ENCODE measurements at places on chromosomes 2 and 18.

- DNase-seq: no peak
Observed at GRCh38 chr2:22444281-22444680, 940.7 kb upstream of the KLHL29 start.

DNA sequence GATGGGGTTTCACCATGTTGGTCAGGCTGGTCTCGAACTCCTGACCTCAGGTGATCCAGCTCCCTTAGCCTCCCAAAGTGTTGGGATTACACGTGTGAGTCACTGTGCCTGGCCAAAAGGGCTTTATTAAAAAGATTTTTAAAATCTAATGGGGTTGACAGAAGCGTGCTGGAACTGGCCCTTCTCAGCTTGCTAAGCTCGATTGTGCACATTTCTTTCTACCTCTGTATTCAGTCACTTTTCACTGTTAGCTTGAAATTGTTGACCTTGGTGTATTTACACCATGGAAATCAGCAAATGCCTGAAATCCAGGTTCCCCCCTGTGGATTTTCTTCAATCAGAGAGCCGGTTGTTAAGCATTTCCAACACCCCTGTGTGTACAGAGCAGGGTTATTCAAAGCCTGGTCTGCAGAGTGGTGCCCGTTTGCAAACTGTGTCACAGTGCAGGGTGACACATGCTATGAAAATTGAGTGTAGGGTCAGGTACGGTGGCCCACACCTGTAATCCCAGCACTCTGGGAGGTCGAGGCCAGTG lies 140.2 kb downstream of the TGIF1 start:
- DNase-seq: no peak

DNA sequence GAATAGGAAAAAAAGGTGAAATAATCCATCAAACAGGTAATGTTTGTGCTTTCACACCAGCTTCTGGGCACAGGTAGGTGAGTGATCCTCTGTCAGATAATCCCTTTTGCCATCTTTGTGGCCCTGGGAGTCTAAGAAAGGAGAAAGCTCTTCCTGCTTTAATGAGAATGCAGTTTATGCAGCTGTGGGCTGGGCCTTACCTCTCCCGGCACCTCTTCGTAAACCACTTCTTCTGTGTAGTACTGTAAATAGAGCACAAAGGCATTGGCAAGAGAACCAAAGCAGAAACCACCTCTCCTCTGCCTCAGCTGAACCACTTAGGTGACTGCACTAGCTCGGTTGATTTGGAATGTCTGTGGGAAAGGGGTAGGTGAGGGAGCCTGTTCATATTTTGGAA lies 4.9 kb downstream of the NEB start:
- DNase-seq: no peak

- no peak for DNase-seq
Observed at GRCh38 chr2:128196471-128196931, 105.5 kb downstream of the UGGT1 start.

- DNase-seq: no peak
Observed at GRCh38 chr2:154713675-154714074, 15.2 kb downstream of the KCNJ3 start.

- no peak for DNase-seq
Observed at GRCh38 chr2:111165084-111165483, 44.4 kb downstream of the BCL2L11 start.

DNA sequence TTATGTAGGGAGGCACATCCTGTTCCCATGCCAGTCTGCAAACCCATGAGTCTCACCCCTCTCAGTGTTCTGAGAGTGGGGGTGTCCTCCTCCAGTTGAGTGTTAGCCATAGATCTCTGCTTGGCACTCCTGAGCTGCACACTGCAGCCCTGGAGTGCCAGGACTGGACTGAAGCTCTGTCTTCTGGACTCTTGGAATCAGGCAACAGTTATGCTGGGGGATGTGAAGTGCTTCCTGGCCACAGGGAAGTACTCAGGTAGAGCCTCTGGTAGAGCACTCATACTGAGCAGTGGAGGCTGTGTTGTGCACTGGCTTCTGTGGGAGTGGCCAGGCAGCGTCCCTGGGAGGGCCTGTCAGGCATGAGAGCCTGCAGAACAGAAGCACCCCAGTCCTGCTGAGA lies 43.0 kb downstream of the SERPINB7 start:
- DNase-seq: no peak

- DNase-seq: no peak
Observed at GRCh38 chr2:134348239-134348638, 94.4 kb downstream of the MGAT5 start.

DNA sequence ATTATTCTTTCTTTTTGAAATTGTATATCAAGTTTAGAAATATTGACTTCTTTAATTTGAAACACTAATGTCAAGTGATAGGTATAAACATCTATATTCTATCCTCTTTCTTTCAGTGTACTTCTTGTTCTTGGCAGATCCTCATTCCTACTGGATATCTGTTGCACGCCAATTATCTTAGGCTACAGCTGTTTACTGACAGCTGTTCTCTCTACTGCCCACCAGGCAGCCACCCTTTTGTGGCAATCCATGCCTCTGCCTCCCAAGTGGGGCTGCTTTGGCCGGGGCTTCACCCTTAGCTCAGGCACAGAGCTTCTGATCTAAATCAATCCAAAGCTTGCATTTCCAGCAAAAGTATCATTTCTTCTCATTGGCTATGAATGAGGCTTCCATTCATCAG lies 50.6 kb upstream of the ITSN2 start:
- no peak for DNase-seq

DNA sequence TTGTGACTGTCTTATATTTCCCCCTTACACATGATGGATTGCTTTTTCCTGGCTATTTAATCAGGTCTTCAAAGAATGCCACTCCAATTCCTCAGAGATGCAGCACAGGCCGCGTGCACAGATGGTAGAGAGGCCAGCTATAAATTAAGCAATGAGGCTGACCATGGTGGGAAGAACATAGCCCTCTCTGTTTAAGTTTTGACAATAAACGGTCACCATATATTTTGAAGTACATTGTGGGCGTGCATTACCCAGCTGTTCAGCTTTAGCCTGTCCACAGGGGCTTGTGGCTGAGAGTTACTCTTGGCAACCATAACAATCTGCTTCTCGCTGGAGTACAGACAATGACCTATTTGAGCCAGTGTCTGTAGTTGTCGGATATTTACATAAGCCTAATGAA lies 730.8 kb downstream of the DCC start:
- no peak for DNase-seq

GRCh38 chr2:210635257-210635656 lies 78.9 kb downstream of the CPS1 start:
- DNase-seq: no peak

GRCh38 chr2:105841551-105841950 lies 96.8 kb downstream of the NCK2 start:
- no peak for DNase-seq
